Activated naive CD4-positive, alpha-beta T cell treated with Interleukin-2 at 50 U/mL for 16 hours (primary cell): ENCODE measurements at places on chromosomes 16 and 17.
A peak's percentile ranks its signal among the peaks of the same experiment; 100 is the strongest.

DNA sequence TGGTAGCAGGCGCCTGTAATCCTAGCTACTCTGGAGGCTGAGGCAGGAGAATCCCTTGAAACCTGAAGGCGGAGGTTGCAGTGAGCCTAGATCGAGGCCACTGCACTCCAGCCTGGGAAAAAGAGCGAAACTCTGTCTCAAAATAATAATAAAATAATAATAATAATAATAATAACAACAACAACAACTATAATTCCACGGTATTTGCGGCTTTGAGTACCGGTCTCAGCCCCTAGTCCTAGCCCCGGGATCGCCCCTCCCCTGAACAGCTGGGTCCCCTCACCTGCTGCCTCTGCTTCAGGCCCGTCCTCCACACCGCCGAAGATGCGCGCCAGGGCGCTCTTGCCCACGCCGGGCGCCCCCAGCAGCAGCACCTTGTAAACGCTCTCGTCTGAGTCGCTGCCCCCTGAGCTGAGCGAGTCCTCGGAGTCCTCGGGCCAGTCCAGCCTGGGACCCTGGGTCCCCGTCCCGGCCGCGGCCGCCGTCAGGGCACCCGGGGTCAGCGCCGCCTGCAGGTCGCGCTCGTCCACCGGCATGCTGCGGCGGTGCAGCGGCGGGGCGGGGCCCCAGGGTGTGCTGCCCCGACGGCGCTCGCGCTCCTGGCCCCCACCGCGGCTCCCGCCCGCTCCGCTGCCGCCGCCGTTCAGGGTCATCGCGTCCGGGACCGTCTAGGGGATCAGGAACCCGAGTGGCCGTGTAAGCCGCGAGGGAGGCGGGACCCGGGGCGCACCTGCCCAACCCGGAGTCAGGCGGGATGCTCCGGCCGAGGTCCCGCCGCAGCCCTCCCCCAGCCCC is 611 bp downstream of the RRAD start:
- DNase-seq, result peak; percentile 51

DNA sequence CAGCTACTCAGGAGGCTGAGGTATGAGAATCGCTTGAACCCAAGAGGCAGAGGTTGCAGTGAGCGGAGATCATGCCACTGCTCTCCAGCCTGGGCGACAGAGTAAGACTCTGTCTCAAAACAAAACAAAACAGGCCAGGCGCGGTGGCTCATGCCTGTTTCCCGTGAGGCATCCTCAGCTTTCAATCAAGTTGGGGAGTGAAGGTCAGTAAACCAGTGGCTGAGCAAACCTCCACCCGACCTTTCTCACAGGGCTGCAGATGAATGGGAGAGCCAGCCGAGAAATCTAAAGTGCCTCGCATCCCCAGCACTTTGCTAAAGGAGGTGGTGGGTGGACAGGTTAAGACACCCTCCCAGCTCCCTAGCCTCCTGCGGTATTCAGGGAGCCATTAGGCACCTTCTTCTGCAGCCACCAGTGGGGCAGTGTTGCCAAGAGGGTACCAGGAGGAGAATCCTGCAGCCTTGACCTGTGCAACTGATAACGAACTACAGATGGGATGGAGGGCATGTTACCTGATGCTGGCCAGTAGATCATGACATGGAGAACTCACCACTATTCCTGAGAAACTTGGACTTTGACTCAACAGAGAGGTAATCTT is 59.0 kb downstream of the KPNA2 start:
- no peak for DNase-seq

DNA sequence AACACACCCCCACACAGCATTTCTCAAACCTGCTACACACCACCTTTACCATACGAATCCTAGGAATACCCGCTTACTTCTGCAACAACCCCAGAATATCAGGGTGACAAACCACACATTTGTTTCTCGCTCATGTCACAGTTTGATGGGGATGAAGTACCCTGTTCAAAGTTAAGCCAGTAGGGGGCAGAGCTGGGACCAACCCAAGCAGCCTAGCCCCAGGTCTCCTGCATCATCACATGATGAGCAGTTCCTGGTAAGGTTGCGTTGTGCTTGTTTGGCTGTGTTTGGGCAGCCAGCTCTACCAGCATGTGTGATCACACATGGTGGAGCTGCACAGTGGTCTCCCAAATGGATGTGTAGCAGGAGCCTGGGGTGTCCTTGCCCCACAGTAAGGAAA is 103.6 kb upstream of the C16orf82 start:
- no peak for DNase-seq

DNA sequence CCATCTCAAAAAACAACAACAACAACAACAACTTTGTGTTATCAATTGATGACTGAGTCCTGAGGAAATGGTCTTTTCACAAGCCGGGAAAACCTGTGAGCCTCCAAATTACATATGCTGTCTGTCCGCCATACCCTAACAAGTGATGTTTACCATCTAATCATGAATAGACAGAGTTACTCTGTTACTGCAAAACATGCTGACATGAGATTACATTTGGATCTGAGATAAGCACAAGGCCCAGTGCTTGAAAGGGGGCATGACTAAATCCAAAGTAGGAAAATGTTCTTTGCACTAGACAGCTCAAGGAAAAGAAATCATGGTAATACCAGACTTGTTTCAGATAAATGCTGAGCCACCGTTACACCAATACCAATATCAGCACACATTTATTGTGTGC is 8.6 kb upstream of the ATXN1L start:
- no peak for DNase-seq

GRCh38 chr17:31490019-31490650 is 98.7 kb downstream of the RAB11FIP4 start:
- no peak for DNase-seq

- no peak for DNase-seq
These were observed 7.7 kb downstream of the TNS4 start for GRCh38 chr17:40493697-40494096.

DNA sequence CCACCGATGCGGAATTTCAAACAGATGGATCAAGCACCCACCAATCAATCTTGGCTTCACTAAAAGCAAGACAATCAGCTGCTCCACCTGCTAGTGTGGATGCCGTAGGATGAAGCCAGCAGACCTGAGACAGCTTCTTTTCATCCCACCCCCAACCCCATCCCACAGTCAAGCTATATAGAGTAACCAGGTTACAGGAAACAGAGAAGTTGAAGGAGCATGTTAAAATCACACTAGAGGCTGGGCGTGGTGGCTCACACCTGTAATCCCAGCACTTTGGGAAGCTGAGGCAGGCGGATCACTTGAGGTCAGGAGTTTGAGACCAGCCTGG is 37.7 kb downstream of the CMTM4 start:
- no peak for DNase-seq

DNA sequence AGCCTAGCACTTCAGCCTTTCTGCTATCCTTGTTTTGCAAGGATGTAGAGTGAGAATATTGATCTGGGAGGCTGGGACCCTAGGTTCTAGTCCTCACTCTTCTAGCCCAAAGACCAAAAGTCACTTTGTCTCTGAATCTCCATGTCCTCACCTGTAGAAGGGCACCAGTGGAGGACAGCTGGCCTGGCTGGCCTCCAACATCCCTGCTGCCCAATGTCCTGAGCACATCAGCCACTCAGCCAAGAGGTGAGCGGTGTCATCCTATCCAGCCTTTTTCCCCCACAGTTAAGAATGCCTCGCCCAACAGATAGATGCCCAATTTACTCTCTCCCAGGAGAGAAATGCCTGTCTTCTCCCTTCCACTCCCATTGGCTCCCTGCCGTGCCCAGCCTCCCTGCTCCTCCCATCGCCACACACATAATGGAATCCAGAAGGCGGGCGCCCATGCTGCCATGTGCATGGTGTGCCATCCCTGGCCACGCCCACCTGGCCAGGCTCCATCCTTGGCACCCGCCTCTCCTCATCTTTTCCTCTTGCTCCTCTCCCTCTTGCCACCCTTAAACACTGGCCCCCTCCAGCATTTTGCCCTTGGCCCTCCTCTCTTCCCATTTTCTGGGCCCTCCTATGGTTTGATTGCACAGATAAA is 157.3 kb upstream of the SDK2 start:
- no peak for DNase-seq

GRCh38 chr16:88783391-88784073 is 1.5 kb downstream of the PIEZO1 start:
- no peak for DNase-seq

GRCh38 chr16:53100889-53101288 is 46.1 kb downstream of the CHD9 start:
- DNase-seq, result no peak

GRCh38 chr17:69539274-69539673 is 124.8 kb downstream of the MAP2K6 start:
- no peak for DNase-seq
